ENCODE measurements at places on chromosomes 6 and 20.

GRCh38 chr6:163356324-163356723 lies 58.2 kb upstream of the QKI start:
- DNase-seq = peak; percentile 21

- no peak for DNase-seq
Observed at GRCh38 chr20:53611449-53611894, 17.8 kb upstream of the ZNF217 start.

GRCh38 chr6:158567871-158568401 lies 8.0 kb downstream of the TMEM181 start:
- DNase-seq = no peak

DNA sequence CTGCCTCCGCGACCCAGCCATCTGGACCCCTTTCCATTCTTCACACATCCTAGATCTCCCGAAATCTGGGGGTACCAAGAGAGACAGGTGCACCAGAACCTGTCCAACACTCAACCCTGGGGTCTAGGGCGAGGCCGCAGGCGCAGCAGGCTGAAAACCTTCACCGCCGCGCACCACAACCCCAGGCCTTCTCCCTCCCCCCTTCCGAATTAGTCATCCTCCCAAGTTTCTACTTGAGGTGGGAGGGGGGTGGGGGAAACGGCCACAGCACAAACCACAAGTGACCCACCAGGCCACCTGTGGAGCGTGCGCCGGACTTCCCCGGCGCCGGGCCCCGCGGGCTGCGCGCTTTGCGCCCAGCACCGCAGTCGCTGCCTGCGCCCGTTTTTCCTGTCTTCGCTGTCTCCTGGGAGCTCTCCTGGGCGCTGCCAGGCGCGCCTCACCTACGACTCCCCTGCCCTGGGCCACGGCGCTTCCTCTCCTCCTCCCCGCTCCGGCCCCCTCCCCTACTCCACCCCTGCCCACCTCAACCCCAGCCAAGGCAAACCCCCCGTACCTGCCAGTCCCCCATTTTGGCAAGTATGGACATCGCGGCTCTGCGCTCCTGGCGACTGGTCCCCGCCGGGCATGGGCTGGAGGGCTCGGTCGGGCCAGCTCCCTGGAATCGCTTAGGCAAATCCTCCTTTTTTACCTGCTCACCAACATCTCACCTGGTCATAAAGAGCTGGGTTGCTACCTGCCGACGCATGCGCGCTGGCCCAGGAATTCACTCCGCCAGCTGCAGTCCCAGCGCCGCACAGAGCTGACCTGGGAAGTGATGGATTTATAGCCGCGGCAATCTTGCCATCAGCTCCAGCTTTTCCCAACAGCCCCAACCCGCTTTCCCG lies 4.2 kb upstream of the TFAP2A start:
- DNase-seq = no peak

GRCh38 chr20:40961686-40962640 lies 66.7 kb upstream of the TOP1 start:
- no peak for DNase-seq

DNA sequence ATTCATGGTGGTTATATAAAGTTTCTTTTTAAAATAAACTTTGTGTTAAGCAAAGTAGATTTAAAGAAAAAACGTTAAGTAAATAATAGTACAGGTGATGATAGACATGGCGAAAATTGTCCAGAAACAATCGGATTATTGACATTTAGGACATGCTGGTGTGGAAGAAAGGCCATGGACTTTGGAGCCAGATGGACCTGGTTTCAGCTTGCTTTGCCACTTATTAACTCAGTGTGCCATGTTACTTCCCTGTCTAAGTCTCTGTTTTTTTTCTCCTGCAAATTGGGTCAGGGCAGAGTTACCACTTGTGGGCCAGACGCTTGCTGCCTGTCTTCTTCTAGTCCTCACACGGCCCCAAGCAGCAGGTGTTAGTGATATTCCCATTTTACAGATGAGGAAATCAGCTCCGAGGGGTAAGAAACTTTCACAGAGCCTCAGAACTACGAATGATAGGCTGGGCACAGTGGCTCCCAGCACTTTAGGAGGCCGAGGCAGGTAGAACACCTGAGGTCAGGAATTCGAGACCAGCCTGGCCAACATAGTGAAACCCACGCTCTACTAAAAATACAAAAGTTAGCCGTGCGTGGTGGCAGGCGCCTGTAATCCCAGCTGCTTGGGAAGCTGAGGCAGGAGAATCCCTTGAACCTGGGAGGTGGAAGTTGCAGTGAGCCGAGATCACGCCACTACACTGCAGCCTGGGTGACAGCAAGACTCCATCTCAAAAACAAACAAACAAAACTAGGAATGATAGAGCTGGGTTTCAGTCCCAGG lies 12.4 kb downstream of the KIF3B start:
- DNase-seq = peak; percentile 81
